ENCODE measurements at places on chromosomes 12 and 14.

- DNase-seq = no peak
These were observed 135.6 kb downstream of the BCL11B start for GRCh38 chr14:99136401-99136800.

DNA sequence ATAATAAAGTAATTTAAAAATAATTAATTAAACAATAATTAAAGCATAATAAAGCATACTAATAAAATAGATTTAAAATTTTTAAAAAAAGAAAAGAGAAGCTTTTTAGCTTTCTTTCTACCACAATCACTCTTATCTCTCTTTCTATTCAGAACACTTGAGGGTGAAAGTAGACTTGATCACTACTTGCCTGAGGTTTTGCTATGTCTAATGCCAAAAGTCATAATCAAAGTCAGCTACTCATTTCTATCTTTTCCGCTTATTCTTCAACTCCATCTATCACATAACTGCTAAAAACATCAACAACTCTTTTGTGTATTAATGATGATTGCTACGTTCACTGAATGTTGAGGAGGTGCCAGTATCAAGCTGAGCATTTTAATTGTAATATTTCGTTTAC, 202.0 kb upstream of the KRR1 start:
- DNase-seq = no peak

GRCh38 chr12:56596815-56597214, 33.3 kb downstream of the BAZ2A start:
- DNase-seq = no peak

GRCh38 chr14:74843653-74844052, 32.3 kb downstream of the PROX2 start:
- no peak for DNase-seq

DNA sequence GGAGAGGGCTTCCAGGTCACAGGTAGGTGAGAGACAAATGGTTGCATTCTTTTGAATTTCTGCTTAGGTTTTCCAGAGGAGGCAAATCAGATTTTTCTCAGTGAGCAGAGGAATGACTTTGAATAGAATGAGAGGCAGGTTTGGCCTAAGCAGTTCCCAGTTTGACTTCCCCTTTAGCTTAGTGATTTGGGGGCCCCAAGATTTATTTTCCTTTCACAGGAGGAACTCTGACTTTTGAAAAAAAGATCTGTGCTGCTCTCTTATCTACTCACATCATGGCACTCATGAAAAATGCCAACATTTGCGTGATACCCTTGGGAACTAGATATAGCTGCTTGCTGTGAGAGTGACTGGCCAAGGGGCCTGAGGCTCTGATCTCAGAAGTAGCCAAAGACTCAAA, 58.0 kb upstream of the EVL start:
- no peak for DNase-seq

DNA sequence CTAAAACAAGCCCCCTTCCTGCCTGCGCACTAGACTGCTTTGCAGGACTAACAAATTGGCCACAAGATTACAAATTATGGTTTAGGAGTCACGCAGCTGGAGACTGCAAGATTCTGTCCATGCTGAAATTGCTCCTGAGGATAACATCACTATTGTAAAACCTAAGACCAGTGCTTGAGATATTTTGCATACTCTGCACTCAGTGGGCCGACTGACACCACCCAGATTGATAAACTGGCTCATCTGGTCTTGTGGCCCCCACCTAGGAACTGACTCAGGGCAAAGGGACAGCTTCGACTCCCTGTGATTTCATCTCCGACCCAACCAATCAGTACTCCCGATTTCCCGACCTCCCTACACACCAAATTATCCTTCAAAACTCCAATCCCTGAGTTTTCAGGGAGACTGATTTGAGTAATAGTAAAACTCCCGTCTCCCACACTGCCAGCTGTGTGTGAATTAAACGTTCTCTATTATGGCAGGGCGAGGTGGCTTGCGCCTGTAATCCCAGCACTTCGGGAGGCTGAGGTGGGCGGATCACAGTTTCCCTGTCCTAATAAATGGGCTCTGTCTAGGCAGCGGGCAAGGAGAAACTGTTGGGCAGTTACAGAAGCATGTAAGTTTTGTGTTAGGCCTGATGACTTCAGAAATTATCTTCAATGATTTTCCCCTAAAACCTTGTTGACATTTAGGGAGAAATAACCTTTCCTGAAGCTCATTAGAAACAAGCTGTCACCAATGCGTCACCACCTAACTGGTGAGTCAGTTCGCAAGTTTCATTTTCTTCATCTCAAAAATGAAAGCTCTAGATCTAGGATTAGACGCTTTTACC, 5.3 kb upstream of the UBC start:
- DNase-seq = peak; percentile 31

DNA sequence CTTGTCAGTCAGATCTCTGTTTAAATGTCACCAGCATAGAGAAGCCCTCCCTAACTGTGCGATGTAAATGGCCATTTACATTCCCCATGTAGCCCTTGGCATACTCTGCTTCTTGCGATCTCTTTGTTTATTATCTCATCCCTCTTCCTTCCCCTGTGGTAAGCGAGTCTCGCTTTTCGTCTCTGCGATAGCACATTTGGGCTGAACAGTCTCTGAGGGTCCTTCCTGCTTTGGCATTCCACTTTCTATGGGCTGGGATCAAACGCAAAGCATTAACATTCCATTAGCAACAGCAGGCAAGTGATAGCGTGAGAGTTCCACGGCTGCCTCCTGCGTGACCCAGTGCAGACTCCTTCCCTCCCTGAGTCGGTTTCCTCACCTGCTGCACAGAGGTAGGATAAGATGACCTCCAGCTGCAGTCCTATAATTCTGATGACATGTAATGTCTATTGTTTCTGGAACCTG, 61.4 kb upstream of the TUNAR start:
- no peak for DNase-seq

DNA sequence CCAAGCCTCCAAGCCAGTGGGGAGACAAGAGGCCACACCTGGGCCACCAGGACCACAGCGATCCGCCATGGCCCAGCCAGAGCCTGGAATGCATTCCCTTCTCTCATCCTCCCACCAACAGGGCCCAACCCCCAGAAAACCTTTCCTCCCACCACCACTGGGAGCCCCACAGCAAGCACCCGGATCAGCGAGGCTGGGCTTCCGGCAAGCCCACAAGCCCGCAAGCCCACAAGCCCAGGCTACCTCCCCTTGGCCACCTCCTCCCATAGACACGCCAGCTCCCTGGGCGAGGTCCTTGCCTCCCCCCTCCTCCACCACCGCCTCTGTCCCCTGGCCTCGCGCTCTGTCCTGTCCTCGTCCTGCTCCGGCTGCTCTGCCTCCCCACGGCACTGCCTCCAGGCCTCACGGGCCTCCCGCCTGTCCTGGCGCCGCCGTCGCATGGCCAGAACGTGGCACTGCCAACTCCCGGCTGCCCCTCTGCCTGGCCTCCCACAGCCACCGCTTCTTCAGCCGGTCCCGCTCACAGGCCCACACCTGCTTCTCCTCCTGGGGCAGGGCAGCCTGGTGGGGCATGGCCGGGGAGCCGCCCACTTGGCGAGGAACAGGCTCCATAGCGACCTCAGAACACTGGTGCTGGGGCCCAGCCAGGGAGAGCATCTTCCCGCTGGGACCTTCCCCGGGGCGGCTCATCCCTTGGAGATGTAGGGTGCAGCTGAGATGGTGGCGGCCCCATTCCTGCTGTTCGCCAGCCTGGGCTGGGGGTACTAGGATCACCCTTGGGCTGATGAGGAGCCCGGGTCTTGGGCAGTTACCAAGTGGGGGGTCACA, 5.6 kb downstream of the CDK2AP1 start:
- no peak for DNase-seq

DNA sequence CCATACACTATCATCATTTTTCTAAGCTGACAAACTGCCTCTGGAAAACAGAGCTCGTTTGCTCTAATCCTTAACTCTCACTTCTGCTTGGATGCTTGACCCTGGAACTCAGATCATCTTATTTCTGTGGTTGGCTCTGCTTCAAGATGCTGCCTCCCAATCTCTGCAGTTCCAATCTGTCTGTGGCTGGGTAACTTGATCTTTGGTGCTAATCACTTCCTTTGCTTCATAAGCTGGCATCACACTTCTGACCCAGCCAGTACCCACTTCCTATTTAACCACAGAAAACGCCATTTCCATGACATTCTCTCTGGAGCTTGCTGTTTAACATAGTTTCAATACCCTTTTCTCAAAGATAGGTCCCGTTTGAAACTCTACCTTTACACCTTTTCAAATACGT, 254.2 kb downstream of the ACSS3 start:
- DNase-seq = no peak
